Stimulated activated CD4-positive, alpha-beta T cell treated with anti-CD3 and anti-CD28 coated beads, Interleukin-2, amount 100 ng/mL, for 24 hours (primary cell): ENCODE measurements at places on chromosomes 13 and 19.

DNA sequence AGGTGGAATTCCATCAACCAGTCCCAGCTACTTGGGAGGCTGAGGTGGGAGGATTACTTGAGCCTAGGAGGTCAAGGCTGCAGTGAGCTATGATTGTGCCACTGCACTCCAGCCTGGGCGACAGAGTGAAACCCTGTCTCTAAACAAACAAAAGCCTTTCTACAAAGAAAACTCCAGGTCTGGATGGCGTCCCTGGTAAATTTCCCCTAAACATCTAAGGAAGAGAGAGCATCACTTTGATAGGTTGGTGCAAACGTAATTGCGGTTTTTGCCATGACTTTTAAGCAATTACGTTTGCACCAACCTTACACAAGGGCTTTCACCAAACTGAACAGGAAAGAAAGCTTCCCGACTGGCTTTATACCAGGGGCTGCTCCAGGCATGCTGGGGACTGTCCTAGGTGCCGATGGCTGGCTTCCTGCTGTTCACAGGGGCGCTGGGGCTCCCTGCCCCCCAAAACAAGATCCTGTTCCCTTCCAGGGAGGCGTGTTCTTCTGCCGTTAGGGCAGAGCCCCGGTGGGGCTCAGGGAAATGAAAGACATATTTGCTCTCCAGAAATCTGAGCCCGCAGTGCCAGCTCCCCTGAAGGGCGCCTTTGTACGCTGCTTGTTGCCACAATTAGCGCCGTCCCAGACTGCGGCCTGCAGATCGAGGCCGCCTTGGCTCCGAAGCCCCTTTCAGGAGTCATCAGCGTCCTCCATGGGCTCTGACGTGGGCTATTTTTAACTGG is 38.7 kb upstream of the KLF2 start:
- no peak for DNase-seq

DNA sequence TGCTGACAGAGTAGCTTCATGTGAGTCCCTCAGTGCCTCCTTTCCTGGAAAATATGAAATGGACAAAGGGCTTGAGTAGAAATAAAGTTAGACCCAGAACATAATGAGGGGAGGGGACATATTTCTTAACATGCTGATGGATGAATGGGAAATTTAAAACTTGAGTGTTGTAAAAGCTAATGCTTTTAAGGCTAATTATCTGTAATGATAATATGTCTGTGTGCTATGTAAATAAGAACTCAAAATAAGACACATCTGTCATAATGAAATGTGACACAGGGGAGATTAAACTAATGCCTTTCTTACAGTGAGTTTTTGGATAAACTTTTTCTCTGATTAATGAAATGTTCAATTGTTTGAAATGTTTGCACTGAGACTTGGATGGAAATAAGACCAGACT is 65.8 kb upstream of the RFXAP start:
- DNase-seq: no peak

GRCh38 chr19:4867534-4868285 is at the start of gene PLIN3:
TSS of gene PLIN3 (minus strand) at chr19:4867667. CDS start at chr19:4861394, 6,273 bp downstream.
- peak; percentile 93 for DNase-seq

- no peak for DNase-seq
Observed at GRCh38 chr13:29581666-29582065, 13.8 kb downstream of the SLC7A1 start.

DNA sequence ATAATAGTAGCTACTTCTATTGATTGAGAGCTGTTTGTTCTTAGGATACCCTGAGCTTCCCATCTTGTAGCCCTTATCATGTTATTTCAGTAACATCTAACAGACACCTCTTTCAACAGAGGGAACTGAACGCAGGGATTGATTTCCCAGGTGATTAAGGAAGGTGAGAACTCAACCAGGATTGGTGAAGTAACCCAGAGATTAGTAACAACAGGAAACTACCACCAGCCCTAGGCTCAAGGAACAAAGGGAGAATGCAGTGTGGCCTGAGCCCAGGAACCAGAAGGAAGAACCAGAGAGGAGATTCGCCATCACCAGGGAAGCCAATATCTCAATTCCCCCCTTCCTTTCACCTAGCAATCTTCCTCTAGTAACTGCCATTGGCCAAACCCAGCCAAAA is 8.5 kb downstream of the DHRS12 start:
- DNase-seq: no peak

DNA sequence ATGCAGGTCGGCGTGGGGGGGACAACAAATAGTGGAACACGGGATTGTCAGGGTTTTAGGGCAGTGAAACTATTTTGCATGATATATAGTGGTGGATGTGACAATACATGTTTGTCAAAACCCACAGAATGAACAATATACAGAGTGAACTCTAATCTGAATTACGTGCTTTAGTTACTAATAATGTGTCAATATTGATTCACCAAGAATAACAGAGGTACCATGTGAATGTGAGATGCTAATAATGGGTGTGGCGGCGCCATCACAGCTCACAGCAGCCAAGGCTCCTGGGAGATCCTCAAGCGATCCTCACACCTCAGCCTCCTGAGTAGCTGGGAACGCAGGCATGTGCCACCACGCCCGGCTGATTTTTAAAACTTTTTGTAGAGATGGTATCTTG is 12.9 kb downstream of the ELAVL1 start:
- no peak for DNase-seq

GRCh38 chr19:17910791-17911360 is 21.9 kb upstream of the CCDC124 start:
- DNase-seq: no peak

- DNase-seq: no peak
Observed at GRCh38 chr13:75299913-75300862, 181.8 kb downstream of the TBC1D4 start.

DNA sequence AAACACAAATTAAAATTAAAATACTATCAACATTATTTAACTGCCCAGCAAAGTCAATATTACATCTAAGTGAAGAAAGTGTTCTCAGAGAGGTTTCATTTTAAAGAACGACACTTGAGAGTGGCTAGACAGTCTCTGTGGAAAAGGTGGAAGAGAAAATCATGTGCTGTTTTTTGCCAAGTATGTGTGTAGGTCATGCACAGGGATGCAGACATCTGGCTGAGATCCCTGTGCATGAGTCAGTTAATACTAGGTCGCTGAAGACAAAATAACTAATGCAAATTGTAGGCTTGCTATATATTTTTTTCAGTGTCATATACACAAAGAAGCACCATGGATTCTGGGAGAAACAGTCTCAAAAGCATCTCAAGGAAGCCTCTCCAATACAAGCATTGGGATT is 44.3 kb upstream of the ENOX1 start:
- no peak for DNase-seq

DNA sequence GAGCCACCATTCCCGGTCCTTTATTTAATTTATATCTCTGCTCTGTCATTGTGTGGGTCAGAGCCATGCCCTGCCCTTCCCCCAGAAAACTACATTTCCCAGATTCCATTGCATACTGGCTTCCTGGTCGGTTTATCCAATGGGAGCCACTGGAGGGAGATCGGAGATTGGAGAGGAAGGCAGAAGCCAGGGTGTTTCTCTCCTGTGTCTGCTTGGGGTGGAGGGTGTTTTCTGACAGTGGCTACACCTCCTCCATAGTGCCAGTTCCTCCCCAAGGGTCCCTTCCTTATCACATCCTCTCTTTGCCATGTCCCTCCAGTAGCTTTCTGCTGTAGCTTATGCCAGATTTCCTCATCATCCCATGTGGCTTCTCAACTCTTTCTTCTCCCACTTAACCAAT is 19.0 kb downstream of the OLFM2 start:
- DNase-seq: no peak

GRCh38 chr19:1106841-1107660 is 3.3 kb downstream of the GPX4 start:
- DNase-seq: no peak

GRCh38 chr13:79642596-79642995 is 161.6 kb downstream of the NDFIP2 start:
- DNase-seq: no peak

GRCh38 chr19:2039089-2039958 is 11.7 kb downstream of the MKNK2 start:
- no peak for DNase-seq

DNA sequence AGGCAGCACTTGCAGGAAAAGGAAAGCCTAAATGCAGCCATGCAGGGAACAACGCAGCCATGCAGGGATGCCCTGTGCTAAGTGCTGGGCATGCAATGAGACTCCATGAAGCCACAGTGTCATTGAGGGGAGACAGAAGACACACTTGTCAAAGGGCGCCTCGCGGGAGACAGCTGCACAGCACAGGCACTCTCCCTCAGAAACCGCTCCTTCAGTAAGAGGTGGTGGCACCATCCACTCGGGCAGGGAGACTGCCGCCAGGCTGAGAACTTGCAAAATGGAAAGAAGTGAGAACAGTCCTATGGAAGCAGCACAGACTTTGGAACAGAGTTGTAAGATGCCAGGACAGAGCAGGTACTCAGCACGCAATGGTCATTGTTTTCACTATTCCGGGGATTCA is 51.1 kb downstream of the GGACT start:
- no peak for DNase-seq

DNA sequence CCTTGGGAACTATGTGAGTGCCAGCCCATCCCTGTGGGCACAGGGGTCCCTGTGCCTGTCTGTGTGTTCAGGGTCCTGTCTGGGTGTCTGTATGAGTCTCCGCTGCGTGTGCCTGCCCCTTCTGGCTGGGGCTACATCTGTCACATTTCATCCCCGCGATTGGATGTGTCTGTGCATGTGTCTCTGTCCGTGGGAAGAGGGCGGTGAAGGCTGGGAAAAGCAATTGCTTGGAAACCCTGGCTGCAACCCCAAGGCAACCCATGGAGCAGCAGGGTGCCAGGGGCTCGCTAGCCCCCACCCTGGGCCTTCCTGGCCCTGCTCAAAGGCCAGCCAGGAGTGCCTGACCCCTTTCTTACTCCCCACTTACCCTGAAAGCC is 1.4 kb downstream of the MAG start:
- no peak for DNase-seq

- DNase-seq: no peak
Observed at GRCh38 chr19:30266687-30267086, 105.5 kb upstream of the ZNF536 start.

DNA sequence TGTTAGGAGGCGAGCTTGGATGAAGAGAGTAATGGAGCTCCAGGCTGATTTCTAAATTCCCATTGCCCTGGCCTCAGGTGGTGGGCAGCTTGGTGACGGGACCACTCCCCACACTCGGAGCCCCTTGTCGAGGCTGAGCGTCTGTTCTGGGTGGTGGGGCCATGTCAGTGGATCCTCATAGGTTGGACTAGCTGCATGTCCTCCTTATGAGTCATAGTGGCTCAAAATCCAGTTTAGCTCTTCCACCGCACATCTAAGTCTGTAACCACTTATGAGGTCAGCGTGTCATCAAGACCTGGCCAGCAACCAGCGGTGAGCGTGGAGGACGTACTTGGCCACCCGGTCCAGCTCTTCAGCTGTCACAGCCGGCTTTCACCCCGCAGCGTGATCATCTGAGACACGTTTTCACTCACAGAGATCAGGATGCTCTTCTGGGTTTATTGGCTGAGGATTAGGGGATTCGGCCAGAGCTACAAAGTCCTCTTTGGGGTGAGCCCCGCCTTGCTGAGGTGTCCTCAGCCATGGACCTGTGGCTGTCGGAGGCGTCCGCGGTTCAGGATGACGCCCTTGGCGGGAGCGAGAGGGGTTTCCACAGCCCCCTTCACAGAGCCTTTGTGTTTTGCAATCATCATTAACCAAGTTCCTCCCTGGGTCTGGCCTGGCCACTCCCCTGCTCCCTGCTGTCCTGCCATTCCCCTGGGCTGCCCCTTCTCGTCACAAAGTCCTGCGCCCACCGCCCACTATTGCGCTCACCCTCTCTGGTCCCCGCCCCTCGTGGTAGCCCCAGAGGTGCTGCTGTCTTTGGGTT is 41.9 kb downstream of the ADPRHL1 start:
- no peak for DNase-seq

DNA sequence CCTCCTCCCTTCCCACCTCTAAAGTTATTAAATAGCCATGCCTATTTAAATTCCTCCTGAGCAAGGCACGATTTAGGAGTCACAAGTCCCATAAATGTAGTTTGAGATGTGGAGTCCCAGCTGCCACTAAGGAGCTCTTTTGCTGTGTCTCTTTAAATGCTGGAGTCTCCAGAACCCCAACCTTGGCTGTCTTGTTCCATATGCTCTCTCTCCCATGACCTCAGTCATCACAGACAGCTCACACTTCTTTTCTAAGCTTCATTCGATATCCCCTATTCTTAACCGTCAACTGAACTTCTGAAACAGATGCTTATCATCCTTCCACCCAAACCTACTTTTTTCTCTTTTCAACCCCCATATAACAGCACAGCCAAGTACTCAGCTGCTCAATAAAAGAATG is 197.1 kb downstream of the VWA8 start:
- no peak for DNase-seq

DNA sequence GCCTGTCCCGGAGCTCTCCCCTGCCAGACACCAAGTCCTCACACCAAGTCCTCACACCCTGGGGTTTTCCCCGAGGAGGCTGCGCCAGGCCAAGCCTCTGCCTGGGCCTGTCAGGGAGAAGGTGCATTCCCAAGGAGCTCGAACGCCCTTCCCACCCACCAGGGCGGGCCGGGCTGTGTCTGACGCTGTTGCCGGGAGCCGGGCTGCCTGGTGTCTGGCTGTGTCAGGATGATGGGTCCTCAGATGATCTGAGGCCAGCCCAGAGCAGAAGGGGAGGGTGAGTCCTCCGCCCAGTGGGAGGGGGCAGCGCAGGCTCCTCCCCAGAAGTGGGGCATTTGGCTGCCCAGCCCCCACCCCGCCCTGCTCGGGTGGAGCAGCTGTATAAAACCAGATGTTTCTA is 2.3 kb upstream of the HAS1 start:
- DNase-seq: no peak

GRCh38 chr13:37023871-37024270 is 23.3 kb downstream of the EXOSC8 start:
- no peak for DNase-seq

GRCh38 chr13:51729866-51730553 is 74.0 kb downstream of the DHRS12 start:
- DNase-seq: peak; percentile 45

DNA sequence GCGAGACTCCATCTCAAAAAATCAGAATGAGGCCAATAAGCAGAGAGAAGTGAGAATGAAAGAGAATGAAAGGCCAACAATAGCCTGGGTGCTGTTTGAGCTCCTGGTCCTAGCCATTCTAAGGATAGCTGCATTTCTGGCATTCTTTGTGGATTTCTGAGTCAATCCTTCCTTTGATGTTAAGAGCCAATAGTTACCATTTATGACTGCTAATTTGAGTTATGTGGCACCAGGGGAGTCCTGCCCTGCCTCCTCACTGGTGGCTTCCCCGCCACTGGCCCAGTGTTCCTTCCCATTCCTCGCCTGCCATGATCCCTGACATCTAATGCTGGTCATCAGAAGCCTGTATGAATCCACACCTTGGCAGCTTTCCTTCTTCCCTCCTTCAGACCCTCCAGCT is 991.2 kb downstream of the UQCRFS1 start:
- no peak for DNase-seq
